Brain microvascular endothelial cell (primary cell): ENCODE measurements at places on chromosomes 12 and 14.

DNA sequence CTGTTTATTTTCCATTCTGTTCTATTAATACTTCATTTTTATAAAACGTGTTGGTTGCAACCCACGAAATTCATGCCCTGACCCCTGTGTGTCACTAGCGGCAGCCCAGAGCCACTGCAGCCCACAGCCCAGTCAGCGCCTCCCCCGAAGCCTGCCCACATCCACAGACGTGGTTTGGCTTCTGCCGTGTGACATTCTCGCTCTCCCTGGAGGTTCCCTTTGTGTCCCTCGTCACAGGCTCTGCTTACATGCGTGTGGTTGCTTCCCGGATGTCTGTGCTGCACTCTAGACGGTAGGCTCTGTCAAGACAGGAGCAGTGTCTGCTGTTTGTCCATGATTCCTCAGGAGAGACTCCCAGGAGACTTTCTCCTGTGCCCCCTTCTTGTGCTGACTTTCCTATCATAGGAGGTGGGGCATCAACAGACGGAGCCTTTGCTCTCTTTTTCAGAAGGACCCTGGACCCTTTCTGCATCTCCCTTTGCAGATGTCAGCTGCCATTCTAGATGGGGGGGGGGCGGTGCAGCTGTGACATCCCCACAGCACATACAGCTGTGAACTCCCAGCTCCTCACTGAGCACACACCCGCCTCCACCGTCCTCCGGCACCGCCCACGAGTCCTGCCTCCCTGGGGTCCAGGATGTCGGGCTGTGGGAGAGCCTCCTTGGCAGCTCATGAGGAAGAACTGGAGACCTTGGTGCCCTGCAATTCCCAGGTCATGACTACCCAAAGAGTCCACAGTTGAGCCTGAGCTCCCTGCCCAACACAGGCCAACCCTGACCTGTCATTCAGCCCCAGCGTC is 36.8 kb upstream of the PIWIL1 start:
- no peak for DNase-seq

DNA sequence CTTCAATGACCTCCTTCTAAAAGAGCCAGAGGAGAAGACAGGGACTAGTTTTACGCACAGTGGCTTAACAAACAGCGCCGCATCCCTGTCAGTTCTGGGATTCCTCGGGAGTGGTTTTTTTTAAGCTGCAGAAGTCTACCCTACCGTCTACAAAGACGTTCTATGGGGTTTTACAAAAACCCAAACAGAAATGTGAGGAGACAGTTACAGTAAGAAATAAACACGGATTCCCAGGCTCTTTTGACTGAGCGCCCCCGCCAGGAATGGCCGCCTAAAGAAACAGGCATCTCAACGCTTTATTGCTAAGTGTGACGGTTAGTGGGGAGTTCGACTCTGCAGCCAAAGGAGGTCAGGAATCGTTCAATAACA is 484 bp downstream of the ALKBH1 start:
- peak; percentile 24 for DNase-seq

GRCh38 chr14:50608302-50608851 is 48.4 kb downstream of the ATL1 start:
- no peak for DNase-seq

DNA sequence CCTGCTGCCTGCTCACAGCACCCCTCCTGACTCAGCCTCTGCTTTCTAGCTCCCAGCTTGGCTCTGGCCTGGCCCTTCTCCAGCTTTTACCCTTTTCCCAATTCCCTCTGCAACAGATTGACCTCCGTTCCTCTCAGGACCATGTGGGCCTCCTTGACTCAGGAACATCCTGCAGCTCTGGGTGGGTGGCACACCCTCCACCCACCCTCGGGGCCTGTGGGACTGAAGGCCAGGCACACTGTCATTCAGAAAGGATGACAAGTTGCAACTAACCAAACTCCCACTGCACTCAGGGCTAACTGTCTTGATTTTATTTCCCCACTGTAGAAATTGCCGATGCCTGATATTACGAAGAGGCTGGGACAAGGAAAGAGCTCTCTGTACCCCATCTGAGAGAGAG is 59.4 kb downstream of the HELB start:
- DNase-seq: no peak

DNA sequence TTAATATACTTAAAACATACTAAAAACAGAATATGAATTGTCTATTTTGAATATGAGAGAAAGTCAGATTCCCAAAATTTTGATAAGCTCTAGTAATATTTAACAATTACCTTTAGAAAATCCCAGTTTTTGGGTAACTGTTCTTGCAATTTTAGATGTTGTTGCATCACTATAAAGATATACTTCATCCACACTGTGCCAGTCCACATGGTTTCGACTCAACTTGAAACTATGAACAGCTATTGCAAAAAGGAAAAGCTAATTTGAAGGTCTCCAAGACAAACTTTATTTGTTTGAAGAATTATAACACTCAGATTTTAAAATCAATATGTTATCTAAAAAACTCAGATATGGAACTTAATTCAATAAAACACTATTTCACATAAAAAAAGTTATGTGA is 59.9 kb downstream of the DDHD1 start:
- no peak for DNase-seq

DNA sequence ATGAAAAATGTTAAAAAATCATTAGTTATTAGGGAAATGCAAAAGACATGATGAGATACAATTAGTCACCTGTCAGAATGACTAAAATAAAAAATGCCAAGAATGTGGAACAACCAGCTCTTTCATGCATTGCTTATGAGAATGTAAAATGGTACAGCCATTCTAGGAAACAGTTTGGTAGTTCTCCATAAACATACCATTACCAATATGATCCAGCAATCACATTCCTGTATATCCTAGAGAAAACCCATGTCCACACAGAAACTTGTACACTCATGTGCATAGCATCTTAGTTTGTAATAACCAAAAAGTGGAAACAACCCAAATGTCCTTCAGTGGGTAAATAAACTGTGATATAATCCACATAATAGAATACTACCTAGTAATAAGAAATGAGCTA is 245.7 kb downstream of the FUT8 start:
- DNase-seq: no peak

DNA sequence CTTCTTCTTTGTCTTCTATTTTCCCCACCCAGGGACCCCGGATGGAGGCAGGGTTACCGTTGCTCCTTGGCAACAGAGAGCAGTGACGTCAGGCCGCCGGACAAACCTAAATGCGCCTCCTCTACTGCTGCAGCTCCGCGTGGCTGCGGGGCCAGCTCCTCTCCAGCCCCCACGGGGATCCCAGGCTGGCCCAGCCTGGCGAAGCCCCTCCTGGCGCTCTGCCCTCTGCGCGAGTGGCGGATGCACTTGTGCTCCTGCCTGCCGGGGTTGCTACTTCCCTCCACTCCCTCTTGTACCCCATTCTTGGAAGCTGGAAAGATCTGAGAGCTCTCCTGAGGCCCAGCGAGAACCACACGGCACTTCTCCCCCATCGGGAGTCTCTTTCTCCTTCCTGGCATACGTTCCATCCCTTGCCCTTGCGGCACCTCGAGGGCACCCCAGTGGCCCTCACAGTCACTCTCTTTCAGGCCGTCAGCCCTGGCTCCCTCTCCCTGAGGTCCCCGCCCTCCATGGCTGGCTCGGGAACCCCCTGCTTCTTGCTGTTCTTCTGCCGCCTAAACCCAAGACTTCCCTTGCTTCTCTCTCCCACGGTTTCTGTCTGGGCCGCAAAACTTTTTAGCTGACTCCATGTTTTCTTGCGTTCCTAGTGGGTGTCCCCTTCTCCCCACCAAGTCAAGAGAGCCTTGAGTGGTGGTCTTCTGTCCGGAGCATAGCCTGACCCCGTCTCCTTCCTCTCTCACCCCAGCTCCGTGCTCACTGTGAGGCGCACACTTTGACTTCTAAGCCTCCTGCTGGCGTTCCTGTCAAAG is 121.7 kb downstream of the PAPOLA start:
- no peak for DNase-seq

DNA sequence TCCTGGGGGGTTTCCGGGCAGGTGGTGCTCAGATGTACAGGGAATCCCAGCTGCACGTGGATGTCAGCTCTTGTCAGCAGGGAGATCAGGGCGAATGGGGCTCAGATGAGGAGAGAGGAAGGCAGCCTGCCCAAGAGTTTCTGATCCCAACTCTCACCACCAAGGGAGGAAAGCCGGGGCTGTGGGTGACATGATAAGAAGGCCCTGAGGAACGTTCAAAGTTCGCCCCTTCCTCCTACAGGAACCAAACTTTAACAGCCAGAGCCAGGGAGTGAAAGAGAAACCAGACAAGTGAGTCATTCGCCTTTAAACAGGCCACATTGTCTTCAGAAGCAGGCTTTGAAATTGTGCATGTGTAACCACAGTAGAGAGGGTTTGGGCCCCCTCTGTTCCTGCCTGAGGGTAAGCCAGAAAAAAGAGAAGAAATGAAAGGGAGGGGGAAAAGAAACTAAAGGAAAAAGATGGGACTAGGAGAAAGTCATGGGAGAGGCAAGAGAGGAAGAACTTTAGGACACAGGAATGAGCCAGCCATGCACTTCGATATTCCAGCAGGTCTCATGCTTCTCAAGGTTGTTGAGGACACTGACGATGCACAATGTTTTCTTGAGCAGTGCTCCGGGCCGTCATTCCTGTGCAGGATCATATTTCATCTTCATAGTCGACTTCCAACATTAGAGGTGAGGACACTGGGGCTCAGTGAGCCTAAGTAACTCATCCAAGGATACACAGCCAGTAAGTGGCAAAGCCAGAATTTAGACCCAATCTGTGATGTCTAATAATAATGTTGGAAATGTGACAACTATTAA is 691.4 kb upstream of the TBX3 start:
- DNase-seq: peak; percentile 70

- DNase-seq: no peak
Measured at GRCh38 chr14:73245480-73246325, 8.4 kb downstream of the PAPLN start.

GRCh38 chr12:95266254-95266653 is 48.6 kb downstream of the VEZT start:
- no peak for DNase-seq
